ELF-1 (cell line): ENCODE measurements at places on chromosomes 16 and 17.

- DNase-seq = no peak
These were observed 242.3 kb upstream of the IRX5 start for GRCh38 chr16:54688339-54688738.

GRCh38 chr17:66892246-66892645, 57.3 kb downstream of the CACNG5 start:
- no peak for DNase-seq

GRCh38 chr16:11309895-11310633, 28.9 kb upstream of the PRM1 start:
- DNase-seq = no peak

DNA sequence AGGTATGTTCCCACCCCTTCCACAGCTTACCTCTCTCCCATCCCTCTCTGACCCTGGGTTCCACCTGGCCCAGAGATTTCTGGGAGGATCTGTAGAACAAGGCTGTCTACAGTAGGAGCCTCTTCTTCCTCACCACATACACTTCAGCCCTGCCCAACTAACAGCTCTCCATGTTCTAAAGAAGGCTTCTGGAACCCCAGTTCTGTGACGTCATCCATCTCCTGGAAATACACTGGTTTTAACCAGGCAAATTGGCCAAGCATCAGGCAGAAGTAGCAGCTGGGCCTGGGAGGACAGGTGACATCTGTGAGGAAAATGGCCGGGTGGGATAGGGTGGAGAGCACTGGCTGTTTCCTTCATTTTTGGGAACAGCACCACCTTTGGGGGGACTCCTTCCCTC, at the start of gene LYZL6:
TSS of gene LYZL6 (minus strand) at position 177 of the 400 bp plus-strand sequence. CDS start 4,357 bp downstream, outside the sequence.
- no peak for DNase-seq

GRCh38 chr16:67884-68789, 4.3 kb downstream of the RHBDF1 start:
- no peak for DNase-seq
